Activated CD4-positive, alpha-beta T cell treated with anti-CD3 and anti-CD28 coated beads for 36 hours (primary cell): ENCODE measurements at places on chromosomes 7 and 10.
A peak's percentile ranks its signal among the peaks of the same experiment; 100 is the strongest.

GRCh38 chr10:86556933-86557649, 35.5 kb upstream of the WAPL start:
- DNase-seq: no peak

- DNase-seq: peak; percentile 31
Measured at GRCh38 chr10:34121781-34122622, 693.1 kb downstream of the PARD3 start.

DNA sequence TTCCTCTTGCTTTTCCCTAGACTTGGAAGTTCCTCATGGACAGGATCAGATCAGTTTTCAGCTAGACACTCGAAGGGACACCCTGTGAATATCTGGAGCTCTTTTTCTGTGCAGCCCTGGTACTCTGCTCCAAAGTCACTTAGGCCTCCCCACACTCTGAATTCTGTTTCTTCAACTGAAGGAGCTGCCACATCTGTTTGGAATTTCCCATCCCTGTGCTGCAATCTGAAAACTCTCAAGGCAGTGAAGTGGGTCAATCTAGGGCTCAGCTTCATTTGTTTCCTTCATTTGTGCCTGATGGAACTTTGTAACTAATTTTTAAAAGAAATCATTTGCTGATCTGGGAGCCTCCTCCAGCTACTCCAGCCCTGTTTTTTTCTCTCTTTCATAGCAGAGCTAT, 9.6 kb downstream of the EPC1 start:
- DNase-seq: no peak

DNA sequence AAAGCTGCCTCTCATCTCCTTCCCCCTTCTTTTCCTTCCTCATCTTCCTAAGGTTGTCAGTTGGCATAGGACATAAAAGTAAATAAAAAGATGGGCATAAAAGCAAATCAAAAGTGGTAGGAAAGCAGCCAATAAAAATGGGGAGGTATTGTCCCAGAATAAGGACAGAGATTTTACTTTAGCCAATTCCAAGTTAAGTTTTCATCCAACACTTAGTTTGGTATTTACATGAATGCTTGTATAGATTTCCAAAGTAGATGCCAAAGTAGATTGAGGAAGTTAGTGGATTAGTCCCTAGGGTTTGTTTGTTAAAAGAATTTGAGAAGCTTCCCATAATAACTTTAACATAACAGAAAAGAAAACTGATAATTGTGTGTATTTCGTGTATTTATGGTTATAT, 33.7 kb downstream of the HDAC9 start:
- no peak for DNase-seq

GRCh38 chr10:116287906-116288501, 15.0 kb upstream of the GFRA1 start:
- peak; percentile 55 for DNase-seq

GRCh38 chr7:85172530-85172941, 14.3 kb downstream of the SEMA3D start:
- no peak for DNase-seq

DNA sequence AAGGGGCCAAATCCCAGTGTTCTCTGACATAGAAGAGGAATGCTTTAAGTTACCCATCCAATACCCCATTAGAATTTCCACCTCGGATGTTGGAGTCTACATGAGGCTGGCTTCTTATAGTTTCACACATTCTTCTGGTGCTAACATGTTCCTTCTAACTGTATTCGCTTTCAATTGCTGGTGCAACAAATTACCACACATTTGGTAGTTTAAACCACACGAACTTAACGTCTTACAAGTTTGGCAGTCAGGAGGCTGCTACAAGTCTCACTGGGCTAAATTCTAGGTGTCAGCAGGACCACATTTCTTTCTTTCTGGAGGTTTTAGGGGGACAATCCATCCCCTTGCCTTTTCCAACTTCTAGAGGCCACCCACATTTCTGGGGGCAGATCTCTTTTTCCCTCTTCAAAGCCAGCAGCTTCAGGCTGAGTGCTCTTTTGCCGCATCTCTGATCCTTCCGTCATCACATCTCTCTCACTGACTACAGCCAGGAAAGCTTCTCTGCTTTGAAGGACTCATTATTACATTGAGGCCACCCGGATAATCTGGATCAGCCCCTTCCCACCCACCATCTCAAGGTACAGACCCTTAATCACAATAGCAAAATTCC, 5.1 kb upstream of the MACC1 start:
- no peak for DNase-seq

- DNase-seq: peak; percentile 42
Measured at GRCh38 chr7:139648391-139648861, 124.9 kb downstream of the CLEC2L start.
